ENCODE measurements at places on chromosomes 13 and 19.

GRCh38 chr19:30235946-30236345 is 136.2 kb upstream of the ZNF536 start:
- no peak for DNase-seq

- DNase-seq: no peak
These were observed 68.2 kb downstream of the NHLRC3 start for GRCh38 chr13:39106216-39107005.

DNA sequence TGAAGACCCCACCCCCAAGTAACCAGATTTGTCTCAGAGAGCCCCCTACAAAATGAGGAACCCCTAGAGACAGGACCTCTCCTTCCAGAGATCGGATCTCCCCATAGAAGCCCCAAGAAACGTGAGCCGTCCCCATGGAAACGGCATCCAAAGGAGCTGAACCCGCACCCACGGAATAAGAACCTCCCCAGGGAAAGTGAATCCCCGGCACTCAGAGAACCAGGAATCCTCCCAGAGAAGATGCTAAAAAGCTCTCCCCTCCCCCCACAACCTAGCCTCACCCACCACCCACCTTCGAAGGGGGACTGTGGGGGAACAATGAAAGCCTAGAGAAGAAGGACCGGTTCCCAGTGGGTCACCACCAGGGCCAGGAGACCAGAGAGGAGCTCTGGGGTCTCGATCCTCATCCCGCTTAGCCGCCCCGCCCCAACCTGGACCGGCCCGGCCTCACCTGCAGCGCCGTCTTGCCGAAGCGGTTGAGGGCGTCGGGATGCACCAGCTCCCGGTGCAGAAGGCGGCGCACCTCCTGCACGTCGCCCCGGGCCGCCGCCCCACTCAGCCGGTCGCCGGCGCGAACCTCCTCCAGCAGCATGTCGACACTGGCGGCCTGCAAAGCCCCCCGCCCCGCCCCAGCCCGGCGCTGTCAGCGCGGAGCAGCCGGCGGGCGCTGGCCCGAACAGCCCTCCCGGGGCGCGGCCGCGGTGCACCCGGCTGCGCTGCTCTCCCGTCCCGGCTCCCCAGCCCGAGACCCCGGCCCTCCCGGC is 535 bp downstream of the CDKN2D start:
- no peak for DNase-seq

DNA sequence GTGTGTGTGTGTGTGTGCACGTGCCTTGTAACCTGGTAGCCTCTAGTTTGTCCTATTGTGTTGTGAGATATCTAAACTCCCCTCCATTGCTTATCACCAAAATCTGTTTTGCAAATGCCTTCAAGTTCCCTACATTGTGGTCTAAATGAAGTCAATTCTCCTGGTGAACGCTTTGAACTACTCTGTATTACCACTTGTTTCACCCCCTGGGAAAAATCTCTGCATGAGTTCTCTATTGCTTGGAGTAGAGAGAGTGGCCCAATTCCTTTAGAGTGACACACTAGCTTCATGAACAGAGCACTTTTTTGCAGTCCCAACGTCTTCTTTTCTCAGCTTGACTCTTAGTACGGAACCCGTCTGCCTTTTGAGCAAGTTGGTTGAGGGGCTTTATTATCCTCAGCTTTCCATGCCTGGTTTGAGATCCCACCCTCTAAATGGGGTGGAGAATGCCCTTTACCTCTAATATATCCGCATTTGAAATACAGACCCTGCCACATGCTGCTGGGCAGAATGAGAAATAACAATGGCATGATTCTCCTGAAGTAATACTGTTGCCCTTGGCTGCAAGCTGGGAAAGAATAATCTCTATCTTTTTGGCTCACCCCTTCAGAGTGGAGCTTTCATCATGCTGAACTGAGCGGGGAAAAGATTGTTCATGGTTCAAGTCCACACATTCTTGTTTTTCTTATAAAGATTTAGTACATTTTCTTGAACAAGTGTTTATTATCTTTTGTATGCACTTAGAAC is 2545.3 kb downstream of the PCDH9 start:
- DNase-seq: no peak

DNA sequence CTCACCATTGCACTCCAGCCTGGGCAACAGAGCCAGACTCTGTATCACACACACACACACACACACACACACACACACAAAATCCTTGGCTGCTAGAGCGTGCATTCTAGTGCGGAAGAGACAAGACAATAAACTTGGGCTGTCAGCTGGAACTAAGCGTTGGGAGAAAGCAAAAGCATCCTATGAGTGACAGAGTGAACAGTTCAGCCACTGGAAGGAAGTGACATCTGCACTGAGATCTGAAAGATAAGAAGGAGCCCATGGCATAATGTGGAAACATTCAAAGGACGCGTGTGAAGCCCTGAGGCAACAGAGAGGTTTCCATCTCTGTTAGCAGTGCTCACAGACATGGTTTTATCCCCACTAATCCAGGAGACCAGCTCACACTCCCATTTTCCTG is 3.5 kb upstream of the SLC1A5 start:
- no peak for DNase-seq

DNA sequence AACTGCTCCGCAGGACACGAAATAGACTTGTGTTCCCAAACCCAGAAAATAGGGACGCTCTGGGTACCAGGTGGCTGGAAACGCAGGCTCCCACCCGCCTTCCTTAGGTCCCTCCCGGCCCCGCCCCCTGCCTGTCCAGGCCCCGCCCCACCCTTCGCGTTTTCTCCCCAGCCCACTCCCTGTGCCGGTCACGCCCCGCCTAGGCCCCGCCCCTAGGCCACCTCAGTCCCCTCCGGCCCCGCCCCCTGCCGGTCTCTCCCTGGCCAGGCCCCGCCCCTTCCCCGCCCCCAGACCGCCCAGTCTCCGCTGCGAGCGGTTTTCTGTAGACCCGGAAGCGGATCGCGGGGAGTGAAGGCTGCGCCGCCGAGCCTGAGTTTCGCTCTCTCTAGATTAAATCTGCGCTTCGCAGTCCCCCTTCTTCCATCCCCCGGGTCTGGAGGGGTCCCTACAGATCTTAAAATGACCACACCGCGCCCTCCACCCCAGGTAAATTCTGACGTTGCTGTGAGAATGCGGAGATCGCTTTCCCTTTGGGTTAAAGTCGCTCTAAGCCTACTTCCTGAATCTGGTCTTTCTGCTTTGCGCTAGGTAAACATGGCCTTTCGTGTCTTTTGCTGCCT is 3.7 kb upstream of the ZNF665 start:
- DNase-seq: peak; percentile 96

- no peak for DNase-seq
These were observed 72.9 kb upstream of the TSC22D1 start for GRCh38 chr13:44649104-44649428.

- no peak for DNase-seq
These were observed 458.0 kb upstream of the GPC6 start for GRCh38 chr13:92768602-92769001.

GRCh38 chr13:53189162-53189561 is 160.5 kb downstream of the OLFM4 start:
- no peak for DNase-seq

DNA sequence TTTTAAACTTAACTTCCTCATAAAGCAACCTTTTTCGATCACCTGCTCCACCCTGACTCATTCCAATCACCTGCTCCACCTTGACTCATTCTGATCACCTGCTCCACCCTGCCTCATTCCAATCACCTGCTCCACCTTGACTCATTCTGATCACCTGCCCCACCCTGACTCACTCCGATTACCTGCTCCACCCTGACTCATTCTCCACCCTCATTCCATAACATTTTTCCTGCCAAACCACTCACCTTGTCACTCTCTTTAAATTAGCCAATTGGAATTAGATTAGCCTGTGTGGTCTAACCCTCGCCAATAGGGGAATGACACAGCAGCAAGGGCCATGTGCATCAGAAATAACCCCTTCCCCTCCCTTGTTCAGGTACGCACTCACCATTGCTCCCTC is 31.9 kb upstream of the ZNF83 start:
- DNase-seq: no peak

- DNase-seq: no peak
These were observed 220.9 kb upstream of the CSNK1A1L start for GRCh38 chr13:37326334-37326733.

DNA sequence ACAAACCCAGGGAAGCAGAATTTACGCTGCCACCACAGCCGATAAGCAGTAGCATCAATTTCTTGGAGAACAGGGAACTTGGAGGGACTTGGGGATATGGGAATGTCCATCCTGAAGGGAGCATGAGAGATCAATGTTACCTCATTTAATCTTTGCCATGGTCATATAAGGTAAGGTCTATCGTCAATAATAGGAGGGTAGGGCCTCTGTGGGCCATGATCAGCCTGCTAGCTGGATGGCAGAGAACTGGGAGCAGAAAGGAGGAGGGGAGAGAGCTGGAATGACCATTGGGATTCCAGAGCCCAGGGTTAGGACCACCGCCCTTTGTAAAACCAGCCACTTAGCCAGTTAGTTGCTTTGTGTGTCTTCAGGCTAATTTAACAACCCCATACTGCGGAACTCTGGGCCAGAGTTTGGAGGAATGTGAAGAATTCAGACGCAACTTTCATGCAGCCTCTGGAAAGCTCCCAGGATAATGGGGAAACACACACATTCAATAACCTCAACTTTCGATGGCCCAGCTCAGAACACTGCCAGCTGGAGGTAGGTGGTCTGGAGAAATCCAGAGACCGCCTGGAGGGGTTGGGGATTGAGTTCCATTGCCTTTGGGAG is 40.3 kb downstream of the ZNF557 start:
- no peak for DNase-seq

- no peak for DNase-seq
These were observed 1.1 kb downstream of the GJA3 start for GRCh38 chr13:20159646-20160305.

DNA sequence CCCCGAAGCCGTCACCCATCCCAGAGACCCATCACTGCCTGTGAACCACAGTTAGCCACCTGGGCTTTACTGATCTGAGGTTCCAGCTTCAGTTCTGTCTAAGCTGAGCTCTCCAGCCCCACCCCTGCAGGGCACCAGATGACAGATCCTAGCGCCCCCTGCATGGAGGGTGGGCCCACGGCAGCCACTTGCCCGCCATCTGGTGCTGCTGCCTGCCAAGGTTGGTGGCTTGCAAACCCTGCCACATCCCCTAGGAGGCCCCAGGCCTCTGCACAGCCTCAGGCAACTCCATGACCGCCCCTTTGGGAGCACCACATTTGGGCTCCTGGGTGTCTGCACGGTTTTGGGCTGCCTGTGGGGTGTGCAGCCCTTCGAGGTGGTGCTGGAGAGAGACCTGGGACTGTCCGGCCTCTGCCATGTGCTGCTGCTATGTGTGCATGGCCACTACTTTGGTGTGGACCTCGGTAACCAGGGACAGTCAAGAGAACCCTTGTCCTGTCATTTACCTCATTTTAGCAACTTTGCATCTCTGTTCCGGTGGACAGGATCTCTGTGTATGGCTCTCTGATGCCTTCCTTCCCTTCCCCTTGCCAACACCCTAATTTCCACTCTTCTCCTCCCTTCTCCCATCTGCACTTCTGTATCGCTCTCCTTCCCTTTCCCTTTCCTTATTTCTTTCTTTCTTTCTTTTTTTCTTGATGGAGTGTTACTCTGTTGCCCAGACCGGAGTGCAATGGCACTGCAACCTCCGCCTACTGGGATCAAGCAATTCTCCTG is 17.4 kb upstream of the SDHAF1 start:
- no peak for DNase-seq

GRCh38 chr19:43469160-43469480 is 3.7 kb upstream of the LYPD3 start:
- DNase-seq: no peak

- no peak for DNase-seq
These were observed 99.9 kb downstream of the GNG7 start for GRCh38 chr19:2602391-2603181.

DNA sequence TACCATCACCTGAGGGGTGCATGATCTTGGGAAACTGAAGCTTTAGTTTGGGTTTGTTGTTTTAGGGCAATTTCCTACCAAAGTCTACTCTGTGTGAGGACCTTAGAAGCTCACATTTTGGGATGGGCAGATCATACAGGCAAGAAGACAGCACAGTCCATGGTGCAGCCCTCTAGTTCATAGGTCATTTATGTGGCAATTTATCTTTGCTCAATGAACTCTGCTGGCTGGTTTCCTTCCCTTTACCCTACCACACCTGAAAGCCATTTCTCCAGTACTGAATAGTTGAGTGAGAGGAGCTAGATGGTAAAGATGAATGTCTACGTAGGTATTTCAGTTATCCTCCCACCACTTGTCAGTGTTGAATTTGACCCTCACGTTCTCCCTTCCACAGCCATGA is 87.5 kb upstream of the KLF12 start:
- no peak for DNase-seq

DNA sequence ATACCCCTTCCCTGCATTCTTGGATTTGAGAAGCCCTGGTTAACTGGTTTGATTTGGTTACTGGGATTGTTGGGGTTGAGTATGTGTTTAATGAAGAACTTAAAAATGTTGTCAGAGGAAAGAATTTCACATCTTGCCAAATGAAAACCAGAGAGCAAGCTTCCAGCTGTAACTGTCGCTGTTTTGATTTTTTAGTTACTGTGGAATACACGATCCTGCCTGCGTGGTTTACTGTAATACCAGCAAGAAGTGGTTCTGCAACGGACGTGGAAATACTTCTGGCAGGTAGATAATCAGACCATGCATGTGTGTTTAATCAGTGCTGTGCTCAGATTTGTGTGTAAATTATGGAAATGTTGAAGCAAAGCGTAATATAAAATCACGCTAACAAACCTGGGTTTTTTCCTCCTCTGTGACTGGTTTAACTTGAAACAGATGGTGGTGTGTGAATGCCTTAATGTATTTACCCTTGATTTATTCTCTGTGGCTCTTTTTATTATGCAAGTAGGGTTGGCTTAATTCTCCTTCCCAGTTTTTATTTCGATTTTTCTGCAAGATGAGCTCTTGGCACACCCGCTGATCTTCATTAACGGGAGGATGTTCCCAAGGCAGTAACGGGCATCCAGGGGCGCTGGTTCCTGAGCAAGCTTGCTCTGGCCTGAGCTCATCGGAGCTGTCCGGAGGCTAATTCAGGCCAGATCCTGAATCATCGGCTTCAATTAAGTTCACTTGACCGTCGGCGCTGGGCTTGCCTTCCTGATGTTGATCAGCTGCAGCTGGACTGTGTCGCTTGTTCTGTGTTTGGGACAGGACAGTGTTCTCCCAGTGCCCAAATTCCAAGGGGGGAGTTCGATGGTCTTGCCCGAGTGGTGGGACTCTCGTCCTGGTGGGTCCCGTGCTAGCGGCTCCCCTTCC is 16.0 kb downstream of the UPF1 start:
- DNase-seq: no peak

- no peak for DNase-seq
These were observed 1.5 kb downstream of the C3 start for GRCh38 chr19:6718741-6719539.

GRCh38 chr19:47404334-47405196 is 14.8 kb downstream of the MEIS3 start:
- no peak for DNase-seq

GRCh38 chr19:52943884-52944643 is 18.6 kb downstream of the ZNF816 start:
- DNase-seq: no peak

DNA sequence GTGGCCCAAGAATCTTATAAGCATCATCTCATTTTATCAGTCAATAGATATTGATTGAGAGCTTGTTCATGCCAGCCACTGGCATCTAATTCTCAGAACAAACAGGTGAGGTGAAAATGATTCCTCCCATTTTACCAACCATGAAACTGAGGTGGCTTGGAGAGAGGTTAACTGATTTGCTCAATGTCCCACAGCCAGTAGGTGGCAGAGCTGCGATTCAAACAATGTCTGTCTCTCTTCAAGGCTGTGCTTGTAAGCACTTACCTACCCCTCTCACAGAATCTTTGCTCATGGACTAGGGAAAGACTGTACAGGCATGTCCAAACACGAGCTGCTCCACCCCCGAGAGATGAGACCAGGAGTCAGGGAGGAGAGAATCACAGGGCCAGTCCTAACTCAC is 21.5 kb upstream of the GSX1 start:
- DNase-seq: no peak

Data from activated CD4-positive, alpha-beta T cell treated with anti-CD3 and anti-CD28 coated beads for 24 hours (primary cell).